ENCODE measurements at places on chromosomes 4 and X.

DNA sequence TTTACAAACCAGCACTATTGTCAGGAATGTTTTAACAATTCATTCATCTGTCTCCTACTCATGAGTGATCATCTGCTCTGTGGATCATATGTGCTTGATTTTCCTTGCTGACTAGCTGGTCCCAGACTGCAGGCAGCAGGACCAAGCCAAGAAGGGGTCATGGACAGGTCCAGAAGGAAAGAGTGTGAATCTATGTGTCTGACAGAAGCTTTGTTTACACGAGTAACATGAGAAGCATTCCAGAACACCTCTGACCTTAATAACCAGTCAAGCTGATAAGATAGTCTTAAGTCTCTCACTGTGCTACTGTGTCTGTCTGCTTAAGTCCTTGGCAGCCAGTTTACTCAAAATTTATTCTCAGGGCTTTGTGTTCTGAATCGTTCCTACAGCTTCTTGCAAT lies 39.0 kb downstream of the GUCY1A1 start:
- DNase-seq, result no peak

DNA sequence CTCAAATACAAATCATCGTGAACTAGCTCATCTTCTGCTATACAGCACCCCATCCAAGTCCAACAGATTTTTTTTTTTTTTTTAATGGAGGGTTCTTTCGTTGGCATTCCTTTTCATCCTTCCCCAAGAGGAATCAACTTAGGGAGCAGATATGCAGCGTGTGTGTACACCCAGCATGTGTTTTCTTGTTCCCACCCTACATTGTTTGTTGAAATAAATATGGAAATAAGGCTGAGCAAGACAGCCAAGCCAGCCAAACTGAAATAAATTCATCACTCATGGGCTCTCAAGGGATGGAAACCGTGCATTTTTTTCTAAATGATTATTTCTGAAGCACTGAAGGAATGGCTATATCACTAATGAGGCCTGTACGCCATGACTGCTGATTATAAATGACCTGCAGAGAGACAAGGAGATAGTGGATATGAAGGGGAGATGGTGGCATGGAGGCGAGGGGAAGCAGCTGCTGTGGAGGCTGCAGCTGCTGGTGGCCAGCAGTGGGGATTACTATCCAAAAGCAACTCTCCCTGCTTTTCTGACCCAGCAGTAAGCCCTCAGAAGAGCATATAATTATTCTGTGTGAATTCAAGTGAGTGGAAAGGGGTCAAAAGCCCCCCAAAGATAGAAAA lies 173.9 kb downstream of the MGST2 start:
- DNase-seq, result no peak

- DNase-seq, result peak; percentile 13
Observed at GRCh38 chrX:85084770-85085393, 81.2 kb downstream of the APOOL start.

GRCh38 chrX:10923466-10923865 lies 187.7 kb upstream of the HCCS start:
- no peak for DNase-seq

GRCh38 chr4:143347484-143348111 lies 10.9 kb downstream of the GAB1 start:
- no peak for DNase-seq

- DNase-seq, result no peak
Observed at GRCh38 chr4:7646384-7647061, 211.8 kb upstream of the PSAPL1 start.

DNA sequence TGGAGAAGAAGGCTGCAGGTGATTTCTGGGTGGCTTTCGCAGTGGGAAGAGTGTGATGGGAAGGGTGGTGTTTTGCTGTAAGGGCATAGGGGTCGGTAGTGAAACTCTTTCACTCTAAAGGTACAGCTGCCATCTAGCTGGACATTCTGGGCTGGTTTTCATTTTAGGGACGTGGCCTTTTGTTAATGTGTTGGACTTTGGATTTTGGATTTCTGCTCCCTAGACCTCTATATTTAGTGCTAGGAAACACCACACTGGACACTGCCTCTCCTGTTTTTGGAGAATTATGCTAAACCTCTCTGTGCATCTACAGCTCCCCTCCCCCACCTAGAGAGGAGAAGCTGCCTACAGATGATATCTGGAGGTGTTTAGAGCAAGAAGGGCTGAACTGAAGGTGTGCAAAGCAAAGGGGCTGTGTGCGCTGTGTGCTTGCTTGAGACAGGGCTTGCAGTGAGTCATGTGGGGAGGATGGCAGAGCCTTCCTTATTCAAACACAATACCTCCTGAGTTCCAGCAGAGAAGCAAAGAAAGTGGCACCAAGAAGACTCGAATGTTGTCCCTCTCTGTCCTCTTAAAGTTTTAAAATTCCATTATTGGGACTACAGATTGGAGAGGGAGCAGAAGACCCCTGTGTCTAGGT lies 47.9 kb downstream of the STARD8 start:
- DNase-seq, result no peak
